ENCODE measurements at places on chromosomes 4 and X.
A peak's percentile ranks its signal among the peaks of the same experiment; 100 is the strongest.

DNA sequence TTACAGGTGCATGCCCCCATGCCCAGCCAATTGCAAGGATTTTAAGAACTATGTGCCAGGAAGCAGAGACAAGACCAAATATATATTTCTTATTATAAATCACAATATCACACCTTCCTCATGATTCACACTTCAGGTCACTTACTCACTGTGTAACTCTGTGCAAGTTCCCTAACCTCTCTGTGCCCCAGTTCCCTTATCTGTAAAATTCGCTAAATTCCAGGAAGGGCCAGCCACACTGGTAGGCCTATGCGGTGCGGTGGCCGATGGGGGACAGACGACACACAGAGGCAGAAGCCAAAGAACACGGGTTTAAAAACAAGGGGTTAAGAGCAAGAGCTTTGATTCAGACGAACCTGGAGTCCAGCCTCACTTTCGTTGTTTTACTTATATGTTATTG, 2.8 kb downstream of the TRIM2 start:
- no peak for DNase-seq

DNA sequence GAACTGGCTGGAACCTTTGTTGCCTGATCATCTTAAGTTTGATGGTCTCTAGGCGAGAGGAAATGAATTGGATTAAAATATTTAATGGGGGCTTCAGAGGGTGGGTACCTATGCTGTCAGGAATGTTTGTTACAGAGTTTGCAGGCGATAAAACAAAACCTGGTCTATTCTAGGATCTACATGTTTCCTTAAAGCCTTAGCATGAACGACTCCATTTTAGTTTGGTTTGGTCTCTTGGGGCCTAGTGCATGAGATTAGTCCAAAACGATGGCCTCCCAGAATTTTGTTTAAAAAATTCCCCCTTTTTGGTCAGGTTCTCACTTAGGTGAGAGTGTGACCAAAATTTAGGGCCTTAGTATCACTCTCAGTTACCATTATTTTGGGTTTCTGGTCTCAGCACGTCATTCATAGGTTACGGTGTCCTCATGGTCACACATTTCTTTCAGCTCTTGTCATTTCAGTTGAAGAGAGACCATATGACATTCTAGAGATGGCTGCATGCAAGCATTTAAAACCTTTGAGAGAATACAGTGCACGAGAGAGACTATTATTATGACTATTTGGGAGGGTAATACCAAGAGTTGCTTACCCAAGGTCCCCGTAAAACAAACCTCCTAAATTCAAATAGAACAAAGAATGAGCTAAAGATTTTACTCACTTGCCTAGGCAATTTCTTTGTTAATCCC, 13.8 kb downstream of the MOB1B start:
- no peak for DNase-seq

DNA sequence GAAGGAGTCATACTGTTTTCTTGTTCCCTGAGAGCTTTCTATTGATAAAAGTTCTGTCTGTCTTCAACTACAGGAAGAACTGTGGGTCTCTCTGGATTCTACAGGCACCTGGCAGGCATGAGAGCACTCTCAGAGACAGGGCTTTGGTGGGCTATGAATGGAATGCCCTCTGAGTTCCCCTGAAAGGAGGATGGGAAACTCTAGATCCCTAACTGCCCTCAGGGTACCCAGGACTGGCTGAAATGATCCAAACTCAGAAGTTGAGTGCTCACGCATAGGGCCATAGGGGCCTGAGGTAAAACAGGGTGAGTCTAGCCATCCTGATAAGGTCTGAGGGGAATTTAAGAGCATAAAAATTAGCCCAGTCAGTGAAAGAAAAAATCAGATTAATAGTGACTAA, 59.0 kb upstream of the SCRG1 start:
- no peak for DNase-seq

DNA sequence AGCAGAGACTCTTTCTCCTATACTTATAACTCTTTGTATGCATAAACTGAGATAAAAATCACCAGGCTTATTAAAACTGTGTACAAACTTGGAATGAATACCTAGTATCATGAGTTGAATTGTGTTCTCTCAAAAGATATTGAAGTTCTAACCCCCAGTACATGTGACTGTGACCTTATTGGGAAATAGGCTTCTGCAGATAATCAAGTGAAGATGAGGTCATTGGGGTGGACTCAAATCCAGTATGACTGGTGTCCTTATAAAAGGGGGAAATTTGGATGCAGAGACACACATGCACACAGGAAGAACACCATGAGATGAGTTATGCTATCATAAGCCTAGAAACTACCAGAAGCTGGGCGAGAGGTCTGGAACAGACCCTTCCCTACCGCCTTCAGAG, 26.2 kb downstream of the ZNF827 start:
- no peak for DNase-seq

DNA sequence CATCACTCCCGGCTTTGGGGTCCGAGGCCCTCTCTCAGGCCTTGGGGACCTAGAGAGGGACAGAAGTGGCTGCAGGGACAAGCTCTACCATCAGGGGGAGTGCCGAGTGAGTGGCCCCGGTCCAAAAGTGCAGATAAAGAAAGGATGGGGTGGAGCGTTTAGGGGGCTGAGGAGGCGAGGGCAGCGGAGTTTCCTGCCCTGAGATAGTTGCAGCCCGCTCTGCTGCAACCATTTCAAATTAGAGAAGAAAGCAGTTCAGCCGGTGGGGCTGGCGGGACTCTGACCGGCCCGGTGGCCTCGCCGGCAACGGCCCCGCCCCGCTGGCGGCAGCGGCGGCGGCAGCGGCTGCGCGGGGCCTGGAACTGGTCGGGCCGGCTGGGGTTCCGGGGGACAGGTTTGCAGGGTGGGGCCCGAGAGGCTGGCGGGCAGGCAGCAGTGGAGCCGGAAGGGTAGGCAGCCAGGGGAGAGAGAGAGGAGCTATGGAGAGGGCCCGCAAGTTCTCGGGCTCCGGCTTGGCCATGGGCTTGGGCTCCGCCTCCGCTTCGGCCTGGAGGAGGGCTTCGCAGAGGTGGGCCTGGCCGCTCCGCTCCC, 7.6 kb downstream of the DLG3 start:
- peak; percentile 51 for DNase-seq

DNA sequence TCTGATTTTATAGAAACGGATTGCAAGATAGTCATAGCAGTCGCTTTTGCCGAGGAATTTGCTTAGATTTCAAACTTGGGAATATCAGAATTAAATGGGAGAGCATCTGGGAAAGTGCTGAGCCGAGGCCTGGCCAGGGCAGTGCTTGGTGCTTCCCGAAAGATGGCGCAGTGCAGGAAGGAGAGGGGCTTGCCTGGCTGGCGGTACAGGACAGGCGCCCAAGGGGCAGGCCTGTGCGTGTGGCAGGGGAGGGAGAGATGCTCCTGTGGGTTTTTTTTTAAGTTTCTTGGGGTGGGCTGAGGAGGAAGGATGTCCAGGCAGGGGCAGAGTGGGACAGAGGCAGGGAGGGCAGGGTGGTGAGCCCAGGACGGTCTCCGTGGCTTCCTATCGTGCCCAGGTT, 241.1 kb downstream of the AFAP1 start:
- no peak for DNase-seq

GRCh38 chr4:80295336-80295735, 28.9 kb downstream of the FGF5 start:
- no peak for DNase-seq

DNA sequence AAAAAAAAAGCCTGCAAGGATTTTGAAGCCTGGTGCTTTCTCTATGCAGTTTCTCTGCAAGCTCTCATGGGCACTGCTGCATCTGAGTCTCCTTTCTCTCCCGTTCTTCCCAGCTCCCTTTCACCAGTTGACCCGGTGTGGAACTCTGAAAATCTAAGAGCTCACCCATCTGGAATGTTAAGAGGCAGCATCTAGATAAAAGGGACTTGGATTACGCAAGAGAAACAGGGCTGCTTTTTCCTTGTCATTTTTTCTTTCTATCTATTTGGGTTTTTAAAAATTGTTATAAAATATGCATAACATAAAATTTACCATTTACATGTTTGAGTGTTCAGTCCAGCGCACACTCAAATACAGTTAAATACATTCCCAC, 95.2 kb upstream of the RPS6KA3 start:
- DNase-seq = no peak

DNA sequence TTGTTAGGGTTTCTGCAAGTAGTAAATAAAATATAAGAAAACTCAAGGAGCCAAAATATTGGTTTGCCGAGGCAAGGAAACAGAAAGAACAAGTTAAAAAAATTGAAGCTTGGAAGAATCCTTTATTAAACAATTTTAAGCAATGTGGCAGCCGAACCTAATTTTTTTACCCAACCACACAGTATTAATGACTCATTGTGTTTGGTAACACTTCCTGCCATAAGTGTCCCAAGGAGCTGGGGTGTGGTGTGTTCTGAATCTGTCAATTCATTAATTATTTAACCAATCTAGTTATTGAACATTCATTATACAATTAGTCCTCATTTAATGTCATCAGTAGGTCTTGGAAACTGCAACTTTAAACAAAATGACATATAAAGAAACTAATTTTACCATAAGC, 19.3 kb upstream of the CPE start:
- no peak for DNase-seq

DNA sequence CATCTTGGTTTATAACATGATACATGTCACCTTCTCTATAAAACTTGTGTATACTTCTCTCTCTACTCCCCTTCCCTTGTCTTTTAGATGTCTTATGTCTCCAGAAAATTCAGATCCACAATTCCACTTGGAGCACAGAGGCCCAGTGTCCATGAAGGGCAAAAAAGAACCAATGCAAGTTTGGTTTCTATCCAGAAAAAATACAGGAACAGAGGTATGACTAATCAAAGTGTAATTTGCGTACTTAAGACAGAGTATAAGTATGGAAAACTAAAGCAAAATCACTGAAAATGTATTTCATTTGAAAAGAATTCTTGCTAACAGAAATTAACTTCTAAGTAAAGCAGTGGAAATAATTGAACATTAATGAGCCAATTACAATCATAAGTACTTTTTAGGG, 46.2 kb downstream of the GUCY1B1 start:
- DNase-seq = no peak

DNA sequence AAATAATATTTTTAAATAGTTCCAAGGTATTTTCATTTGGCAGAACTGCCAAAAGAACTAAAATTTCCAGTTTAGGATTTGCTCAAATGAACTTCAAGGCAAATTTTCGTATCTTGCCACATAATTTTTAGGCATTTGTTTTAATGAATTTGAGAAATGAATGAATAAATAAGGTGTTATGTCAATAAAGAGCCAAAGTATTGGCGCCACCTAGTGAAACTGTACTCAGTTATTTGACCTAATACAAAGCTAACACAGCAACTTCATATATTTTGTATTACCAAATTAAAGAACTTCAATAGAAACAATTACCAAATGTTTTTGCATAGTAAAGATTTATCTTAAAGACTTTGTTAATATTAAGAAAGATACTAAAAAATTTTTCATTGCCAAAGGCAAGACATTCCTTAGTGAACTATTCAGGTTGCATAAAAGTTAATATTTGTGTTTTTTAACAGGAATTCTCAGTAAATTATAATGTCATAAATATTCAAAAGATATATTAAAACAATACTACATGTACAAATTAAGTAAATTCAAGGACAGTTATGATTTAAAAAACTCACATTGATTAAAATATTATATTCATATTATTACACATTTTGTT, 50.3 kb downstream of the STPG2 start:
- no peak for DNase-seq

- no peak for DNase-seq
These were observed 1198.7 kb downstream of the PCDH7 start for GRCh38 chr4:31918891-31919290.

GRCh38 chr4:118005883-118006282, 28.4 kb upstream of the NDST3 start:
- no peak for DNase-seq

DNA sequence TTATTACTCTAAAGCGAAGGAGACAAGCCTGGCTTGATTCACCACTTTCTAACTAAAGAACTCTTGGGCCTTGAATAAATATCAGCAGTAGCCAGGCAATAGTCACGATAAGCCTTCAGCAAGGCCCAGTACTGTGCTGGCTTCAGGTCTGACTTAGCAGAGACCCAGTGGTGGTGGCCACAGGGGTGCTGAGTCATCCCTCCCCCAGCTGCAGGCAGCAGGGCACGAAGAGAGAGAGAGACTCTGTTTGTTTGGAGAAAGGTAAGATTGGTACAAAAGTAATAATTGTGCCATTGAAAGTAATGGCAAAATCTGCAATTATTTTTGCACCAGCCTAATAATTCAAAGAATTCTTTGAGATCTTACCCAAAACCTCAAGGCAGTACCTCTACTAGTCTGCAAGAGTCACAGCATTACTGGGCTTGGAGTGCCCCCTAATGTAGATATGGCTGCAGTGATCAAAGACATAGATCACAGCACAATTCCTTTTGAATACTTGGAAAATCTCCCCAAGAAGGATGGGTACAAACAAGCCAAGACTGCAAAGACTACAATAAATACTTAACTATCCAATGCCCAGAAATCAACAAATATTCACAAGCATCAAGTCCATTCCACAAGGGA, 159.5 kb upstream of the USP38 start:
- peak; percentile 23 for DNase-seq

DNA sequence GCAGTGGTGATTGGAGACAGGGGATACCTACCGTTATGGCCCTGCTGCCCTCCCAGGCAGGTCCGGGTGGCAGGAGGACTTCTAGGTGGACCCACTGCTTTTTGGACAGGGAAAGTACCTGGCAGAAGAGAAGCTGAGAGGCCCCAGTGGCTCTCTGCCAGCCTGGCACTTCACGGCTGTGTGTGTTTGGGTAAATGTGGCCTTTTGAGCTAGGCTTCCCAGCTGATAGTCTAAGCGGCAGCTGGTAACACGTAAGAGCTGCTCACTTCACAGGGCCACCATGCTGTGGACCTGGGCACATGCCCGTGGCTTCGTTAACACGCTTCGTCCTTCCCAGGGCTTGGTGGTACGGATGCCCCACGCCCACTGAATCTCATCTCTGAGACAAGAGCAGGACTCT, 92.0 kb upstream of the CLCN4 start:
- no peak for DNase-seq

DNA sequence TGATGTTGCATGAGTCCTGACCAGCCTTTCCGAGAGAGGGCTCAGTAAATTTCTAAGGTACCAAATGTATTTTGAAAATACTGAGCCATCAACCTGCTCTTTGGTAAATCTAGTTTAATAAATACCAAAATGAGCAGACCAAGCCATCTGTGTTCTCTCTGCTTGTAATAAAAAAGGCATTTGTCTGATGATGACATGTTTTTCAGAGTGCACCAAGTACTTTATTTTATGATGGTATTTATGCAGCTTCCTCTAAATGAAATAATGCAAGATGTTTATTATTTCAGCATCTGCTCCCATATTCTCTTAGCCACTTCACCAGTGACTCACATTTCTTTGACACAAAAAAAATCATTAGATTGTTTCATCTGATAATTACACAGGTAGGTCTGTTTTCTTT, 700.5 kb downstream of the TRIML1 start:
- DNase-seq = no peak

GRCh38 chr4:82865592-82865991, 25.4 kb downstream of the SEC31A start:
- no peak for DNase-seq

DNA sequence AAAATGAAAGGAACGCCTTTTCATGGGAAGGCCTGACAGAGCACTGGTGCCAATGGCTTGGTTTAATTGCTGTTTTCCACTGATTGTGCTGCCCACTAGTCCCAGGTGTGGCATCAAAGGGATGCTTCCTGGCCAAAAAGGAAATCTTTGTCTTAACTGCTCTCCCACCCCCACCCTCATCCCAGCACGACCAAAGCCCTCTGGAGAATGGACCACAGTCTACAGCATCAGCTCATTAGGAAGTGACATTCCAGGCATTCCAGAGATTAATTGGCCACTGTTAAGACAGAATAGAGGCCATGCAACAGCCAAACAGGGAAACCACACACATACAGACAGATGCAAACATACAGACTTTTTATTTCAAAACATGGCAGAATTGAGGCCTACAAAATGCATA, 143.2 kb downstream of the LHFPL1 start:
- no peak for DNase-seq
